ENCODE measurements at places on chromosomes 12 and 14.
A peak's percentile ranks its signal among the peaks of the same experiment; 100 is the strongest.

GRCh38 chr12:122366685-122367475 is 55.6 kb downstream of the CLIP1 start:
- DNase-seq: no peak

GRCh38 chr14:100777818-100778525 is 47.9 kb upstream of the MEG3 start:
- no peak for DNase-seq

GRCh38 chr14:97477353-97477752 is 680.2 kb downstream of the VRK1 start:
- no peak for DNase-seq

GRCh38 chr14:71607056-71607455 is 325.2 kb upstream of the RGS6 start:
- DNase-seq: no peak

DNA sequence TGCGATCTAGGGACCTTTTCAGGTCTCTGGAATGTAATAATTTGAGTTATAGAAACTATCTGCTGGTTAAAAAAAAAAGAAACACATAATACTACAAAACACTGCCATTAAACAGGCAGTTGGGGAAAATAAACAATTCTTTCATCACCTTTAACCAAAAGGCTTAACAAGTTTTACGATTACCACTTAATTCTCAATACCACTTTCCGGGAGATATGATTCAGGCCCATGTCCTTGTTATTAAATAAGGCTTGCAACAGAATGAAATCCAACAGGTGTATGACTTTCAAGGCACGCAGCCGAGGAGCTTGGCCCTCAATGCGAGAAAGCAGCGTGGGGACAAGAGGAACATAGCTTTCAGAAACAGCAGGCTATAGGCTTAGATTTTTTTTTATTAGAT is 5.6 kb upstream of the GLRX5 start:
- no peak for DNase-seq

DNA sequence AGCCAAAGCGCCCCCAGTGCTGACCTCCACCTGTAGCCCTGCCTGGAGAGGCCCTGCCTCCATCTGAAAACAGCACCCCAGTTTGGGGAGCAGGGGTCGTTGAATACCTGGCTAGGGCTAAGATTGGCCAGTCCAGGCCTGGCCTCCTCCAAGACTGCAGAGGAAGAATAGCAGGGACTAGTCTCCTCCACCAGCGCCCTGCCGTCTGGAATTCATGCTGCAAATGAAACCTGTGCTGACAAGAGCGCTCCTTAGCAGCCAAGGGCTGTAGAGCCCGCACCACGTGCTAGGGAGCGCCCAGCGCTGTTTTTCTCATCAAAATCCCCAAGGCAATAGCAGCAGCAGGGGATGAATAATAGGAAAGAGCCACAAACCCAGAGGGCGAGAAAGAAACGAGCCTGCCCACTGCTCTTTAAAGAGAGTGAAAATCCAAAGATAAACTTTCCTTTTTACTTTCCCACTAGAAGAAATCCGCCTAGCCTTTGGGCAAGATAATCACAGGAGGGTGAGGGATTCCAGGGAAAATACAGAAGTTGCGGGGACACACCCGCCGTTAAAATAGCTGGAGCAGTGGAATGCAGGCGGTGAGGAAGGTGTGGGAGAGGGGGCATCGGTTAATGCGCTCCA is 3.3 kb downstream of the COL2A1 start:
- no peak for DNase-seq

DNA sequence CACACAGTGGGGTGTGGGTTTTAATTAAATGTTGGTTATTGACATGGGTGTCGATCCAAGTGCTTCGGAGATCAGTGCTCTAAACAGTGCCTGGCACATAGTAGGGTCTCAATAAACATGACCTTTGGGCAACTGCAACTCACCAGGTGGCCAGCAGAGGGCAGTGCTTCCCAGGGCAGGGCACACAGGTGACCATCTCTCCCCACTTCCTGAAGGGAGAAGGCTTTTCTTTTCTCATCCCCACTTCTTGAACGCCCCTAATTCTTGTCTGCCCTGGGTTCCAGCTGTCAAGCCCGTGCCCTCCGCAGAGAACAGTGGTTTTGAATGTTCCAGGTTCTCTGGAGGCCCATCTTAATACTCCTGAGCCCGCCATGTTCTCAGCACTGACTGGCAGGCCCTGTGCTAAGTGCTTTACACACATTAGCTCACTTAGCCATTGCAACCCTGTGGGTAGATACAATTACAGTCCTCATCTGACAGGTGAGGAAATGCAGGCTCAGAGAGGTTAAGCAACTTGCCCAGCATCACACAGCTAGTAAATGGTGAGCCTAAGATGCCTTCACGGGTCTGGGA is 16.3 kb downstream of the RAPGEF3 start:
- DNase-seq: peak; percentile 72

DNA sequence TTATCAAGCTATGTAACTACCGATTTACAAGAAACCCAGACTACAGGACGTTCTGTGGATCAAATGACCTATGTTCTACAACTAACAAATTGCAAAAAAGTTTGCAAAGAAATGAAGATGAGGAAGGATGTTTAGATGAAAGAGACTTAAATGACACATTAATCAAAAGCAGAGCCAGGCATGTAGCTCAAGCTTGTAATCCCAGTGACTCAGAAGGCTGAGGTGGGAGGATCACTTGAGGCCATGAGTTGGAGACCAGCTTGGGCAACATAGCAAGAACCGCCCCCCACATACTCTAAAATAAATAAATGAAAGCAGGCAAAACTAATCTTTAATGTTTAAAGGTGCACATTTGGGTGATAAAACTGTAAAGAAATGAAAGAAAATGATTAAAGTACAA is 331.9 kb downstream of the BTG1 start:
- no peak for DNase-seq

DNA sequence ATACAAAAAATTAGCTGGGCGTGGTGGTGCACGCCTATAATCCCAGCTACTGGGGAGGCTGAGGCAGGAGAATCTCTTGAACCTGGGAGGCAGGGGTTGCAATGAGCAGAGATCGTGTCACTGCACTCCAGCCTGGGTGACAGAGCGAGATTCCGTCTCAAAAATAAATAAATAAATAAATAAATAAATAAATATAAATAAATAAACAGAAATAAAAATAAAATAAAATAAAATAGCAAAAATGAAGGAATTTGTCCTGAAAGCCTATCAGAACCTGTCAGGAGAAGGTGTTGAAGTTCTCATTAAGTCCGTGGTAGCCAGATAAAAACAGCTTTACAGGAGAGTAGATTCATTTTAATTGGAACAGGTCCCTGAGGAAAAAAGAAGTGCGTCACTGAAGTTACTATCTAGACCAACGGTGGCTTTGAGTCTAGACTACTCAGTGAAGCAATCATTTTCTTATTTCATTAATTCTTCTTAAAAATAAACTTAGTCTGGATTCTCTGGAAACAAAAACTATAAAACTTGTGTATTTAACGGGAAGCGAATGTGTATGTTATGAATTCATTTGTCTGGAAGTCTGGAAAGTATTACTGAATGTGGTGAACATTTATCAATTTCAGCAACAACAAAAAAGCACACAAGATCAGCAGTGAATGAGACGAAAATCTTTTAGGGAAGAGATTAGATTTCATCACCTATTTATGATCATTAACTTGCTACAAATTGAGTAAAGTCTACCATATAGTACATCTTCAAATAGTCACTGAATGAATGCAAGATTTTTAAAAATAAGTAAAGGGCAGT is 248.5 kb upstream of the PDE3A start:
- DNase-seq: no peak

DNA sequence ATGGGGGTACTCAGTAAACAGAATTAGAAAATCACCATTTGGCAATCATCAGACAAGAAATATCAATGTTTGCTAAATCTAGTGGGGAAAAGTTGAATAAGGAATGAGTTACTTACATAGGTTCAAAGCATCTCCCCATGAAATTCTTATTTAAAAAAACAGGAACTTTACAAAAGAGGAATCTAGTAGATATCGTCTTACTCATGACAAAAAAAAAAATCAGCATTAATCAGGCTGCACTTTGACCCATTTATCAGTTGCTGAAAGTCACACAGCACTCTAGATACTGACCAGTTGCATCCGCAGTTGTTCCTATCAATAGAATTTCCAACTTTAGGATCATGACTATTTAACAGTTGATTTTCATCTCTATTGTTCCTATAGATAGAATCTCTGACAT is 5.8 kb upstream of the DICER1 start:
- DNase-seq: no peak

DNA sequence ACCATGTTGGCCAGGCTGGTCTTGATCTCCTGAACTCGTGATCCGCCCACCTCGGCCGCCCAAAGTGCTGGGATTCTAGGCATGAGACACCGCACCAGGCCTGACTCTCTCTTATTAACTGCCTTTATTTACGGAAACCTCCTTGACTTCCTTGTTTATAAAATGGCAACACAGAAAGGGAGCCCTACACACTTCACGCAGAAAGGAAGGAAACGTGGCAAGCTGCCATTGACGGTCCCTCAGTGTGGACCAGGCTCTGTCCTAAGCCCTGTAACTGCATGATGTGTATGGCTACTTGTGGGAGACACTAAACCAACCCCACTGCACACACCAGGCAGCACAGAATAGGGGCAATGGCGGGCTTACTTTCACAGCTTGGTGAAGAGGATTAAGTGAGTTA is 11.7 kb downstream of the CINP start:
- DNase-seq: no peak

GRCh38 chr12:67986632-67987031 is 2.6 kb upstream of the IFNG-AS1 start:
- no peak for DNase-seq

GRCh38 chr12:77437206-77437605 is 371.8 kb upstream of the E2F7 start:
- DNase-seq: no peak

- DNase-seq: no peak
These were observed 394.6 kb downstream of the C12orf75 start for GRCh38 chr12:105725054-105725453.
